ENCODE measurements at places on chromosomes 16 and 17.

DNA sequence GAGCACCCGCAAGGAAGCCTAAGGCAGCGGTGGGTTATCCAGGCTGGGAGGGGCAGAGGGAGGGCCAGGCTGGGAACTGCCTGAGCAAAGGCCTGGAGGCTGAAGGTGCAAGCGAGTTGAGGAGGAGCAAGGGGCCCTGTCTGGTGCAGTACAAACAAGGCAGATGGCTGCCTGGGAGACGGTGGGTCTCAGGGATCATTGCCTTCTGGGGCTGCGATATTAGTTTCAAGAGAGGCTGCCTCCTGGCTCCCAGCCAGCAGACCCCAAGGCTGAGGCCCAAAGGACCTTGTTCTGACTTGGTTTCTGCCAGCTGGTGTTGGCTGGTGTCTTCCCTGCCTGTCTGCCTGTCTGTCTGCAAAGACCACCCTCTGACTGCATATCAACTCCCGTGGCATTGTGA, 154.0 kb downstream of the IRF8 start:
- no peak for DNase-seq

DNA sequence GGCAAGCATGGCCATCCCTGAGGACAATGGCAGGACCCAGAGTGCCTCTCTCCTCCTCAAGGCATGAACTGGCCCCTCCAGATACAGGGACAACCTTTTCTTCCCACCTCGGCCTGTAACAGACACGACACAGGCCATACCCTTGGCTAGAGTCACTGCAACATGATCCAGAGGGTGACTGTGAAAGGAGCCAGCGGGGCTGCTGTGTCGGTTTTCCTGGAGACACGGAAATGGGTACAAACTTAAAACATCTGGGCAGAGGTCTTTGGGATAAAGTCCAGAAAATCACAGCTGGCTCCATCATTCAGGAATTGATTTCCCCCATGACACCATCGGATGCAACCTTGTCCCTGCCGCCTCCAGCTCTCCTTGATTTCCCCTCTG, 5.3 kb downstream of the CEP295NL start:
- no peak for DNase-seq

DNA sequence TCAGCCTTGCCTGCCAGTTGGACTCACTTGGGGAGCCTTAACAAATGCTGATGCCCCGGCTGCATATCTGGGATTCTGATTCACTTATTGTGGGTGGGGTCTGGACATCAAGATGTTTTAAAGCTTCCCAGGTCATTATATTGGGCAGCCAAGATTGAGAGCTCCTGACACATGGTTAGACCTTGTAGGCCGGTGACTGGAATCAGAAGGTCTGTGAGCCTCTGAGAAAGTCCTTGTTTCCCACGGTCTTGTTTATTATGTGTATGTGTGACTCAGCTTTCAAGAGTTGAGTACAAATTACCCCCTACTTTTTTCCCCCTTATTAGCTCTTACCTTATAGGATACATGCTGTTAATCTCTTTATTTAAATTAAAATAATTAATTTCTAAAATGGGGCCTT, 103.5 kb downstream of the ABCC1 start:
- no peak for DNase-seq

DNA sequence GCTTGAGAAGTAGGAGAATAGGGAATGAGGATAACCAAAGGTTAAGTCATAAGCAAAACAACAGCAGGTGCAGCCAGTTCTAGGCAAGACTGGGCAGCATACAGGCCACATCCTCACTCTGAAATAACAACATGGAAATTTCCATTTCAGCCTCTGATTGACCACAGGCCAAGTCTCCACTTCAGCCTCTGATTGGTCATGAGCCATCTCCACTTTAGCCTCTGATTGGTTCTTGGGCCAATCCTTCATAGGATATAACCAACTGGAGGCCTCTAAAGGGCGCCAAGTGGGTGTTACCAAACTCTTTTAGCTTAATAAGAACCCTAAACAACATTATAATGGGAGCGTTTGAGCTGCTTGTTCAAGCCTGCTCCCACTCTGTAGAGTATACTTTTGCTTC, 512.0 kb downstream of the NPIPA7 start:
- no peak for DNase-seq

- no peak for DNase-seq
Observed at GRCh38 chr16:28882551-28883160, 4.4 kb downstream of the ATP2A1 start.

DNA sequence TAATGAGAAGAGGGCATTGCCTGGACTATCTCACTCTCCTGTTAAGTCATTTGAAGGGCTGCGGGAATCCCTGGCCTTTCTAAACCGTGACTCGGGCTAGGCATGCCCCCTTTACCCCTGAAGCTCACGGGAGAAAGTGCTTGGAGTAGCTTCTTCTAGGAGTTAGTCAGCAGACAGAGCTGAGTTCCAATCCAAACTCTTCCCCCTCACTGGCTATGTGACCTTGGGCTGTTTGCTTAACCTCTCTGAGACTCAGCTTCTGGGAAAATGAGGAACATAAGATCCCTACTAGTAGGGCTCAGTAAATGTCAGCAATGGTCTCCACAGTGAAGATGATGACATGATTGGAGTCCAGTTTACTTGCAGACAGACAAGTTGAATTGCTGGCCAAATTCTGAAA, 5.7 kb upstream of the B9D1 start:
- no peak for DNase-seq

DNA sequence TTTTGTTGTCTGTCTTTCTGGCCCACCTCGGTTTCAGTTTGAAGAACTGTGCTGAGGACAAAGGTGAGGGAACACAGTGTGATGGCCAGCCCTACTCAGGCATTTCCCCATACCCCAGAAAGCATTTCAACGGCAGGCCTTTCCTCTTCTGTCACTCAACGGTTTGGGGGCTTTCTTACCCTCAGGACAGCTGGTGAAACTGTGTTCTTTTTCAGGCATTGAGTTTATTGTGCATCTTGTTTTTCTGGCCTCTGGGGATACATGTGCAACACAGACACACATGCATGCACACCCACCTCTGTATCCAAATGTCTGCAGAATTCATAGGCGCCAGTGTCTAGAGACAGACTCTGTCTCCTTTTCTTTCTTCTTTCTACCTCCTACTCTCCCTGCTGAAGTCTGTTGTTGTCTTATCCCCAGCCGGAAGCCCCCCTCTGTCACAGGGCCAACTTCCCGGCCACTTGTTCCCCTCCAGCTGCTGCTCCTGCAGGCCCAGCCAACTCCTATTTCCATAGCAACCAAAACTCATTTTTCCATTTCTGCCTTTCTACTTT, 17.0 kb downstream of the CHD9 start:
- no peak for DNase-seq

GRCh38 chr17:58528443-58528842, 14.0 kb upstream of the MTMR4 start:
- no peak for DNase-seq

DNA sequence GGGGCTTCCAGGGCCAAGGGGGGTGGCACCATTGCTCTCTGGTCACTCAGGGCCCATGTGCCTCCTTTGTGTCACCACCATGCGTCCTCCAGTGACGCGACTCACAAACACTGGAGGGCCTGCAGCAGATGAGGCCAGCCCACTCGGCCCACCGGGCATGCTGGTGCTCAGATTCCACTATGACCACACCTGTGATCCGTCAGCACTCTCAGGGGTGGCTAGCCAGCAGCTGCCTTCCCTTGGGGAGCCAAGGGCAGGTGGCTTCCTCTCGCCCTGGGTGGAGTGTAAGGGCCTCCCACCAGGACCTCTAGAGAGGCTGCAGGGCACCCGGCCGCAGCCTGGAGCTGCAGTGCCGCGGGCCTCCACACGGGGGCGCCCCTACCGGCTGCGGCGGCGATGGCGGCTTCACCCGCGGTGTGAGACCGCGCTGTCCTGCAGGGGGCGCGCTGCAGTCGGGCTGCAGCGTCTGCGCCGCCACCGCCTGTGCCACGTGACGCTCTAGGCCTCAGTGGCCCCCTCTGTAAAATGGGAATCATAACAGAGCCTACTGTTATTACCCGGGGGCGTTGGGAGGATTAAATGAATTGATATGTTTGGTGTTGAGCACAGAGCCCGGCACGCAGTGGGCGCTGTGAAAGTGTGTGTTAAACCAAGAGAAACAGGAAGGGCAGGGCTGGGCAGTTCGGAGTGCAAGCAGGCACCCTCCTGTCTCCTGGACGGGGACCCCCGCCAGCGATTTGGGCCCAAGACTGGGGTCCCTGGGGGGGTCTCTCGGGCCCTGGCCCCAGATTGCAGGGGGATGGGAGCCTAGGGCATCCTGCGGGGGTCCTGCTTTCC, 192.4 kb upstream of the GSE1 start:
- peak; percentile 61 for DNase-seq

DNA sequence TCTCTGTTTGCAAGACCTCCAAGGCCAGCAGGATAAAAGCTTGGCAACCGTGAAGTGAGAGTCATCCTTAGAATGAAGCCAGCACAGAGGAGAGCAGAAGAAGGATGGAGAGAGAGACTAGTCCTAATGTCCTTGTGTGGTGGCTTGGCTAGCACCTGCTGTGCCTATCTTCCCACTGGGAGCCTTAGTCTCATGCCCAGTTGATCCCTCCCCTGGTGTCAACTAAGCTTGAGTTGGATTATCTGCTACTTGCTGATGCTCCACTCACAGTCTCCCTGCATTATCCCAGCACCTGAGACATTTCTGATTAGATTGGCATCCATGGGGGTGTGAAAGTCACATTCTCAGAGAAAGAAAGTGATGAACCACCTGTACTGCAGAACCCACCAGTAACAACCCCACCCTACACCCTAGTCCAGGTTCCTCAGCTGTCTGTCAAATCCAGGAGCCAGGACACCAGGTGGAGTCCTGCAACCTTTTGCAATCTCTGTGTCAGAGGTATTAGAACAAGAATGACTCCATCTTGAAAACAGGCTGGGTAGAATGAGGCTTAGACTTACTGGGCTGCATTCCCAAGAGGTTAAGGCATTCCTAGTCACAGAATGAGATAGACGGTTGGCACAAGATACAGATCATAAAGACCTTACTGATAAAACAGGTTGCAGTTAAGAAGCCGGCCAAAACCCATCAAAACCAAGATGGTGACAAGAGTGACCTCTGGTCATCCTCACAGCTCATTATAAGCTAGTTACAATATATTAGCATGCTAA, 460.2 kb upstream of the C16orf82 start:
- no peak for DNase-seq

DNA sequence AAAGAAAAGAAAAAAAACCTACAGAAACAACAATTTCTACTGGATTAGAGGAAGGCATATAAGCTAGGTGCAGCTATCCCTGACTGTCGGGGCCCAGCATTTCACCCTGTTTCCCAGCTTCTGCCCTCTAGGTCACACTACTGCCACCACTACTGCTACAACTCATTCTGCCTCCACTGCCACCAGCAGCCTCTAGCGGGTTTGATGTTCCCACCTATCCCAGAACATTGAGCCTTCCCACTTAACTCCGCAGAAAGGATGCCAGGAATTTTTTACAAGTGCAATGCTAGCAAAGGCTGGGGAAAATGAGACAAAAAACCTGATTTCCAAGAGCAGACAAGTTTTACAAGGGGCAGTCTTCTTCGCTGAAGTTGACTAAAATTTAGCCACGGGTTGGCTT, 10.4 kb downstream of the ADCY9 start:
- DNase-seq, result no peak

DNA sequence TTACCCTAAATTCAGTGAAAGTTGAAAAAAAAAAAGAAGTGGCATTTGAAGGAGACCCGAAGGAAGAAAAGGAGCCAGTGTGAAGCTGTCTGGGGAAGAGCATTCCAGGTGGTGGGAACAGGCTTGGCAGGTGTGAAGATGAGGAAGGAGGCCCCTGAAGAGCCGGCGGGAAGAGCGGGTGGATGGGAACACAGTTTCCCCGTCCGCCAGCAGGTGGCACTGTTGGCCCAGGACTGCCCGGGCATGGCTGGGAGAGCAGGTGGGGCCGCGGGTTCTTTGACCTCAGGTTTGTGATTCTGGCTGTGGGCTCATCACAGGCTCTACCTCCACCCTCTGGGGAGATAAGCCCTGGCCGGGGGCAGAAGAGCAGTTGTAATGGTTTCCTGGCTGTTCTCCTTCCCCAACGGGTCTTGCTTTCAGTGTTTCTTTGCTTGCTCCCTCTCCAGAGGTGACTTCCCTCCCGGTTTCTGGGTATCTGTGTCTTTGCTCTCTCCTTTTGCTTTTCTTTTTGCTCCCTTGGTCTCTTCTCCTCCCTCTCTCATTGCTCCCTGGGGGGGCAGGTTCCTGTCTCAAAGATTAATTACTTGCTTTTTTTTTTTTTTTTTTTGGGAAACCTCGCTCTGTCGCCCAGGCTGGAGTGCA, 32.3 kb downstream of the RAP1GAP2 start:
- peak; percentile 72 for DNase-seq

DNA sequence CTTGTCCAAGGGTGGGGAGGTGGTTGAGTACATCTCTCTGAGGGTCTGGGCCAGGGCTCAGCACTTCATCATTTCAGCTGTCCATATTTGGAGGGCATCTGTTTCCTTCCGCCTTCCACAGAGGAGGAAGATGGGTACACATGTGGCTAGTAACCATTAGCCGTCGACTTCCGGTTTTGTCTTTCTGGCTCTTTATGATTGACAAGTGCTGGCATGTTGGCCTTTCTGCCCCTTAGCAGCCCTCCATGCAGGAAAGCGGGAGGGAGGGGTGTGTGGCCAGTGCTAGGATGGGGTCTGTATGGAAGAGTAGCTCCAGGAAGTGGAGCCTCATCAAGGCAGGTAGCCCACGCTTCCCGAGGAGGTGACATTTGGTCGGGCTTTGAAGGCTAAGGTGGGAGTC, 69.6 kb downstream of the RAI1 start:
- no peak for DNase-seq

- DNase-seq, result no peak
Observed at GRCh38 chr16:81708266-81709015, 70.7 kb upstream of the PLCG2 start.

GRCh38 chr17:37388266-37388665, 12.5 kb downstream of the C17orf78 start:
- no peak for DNase-seq

DNA sequence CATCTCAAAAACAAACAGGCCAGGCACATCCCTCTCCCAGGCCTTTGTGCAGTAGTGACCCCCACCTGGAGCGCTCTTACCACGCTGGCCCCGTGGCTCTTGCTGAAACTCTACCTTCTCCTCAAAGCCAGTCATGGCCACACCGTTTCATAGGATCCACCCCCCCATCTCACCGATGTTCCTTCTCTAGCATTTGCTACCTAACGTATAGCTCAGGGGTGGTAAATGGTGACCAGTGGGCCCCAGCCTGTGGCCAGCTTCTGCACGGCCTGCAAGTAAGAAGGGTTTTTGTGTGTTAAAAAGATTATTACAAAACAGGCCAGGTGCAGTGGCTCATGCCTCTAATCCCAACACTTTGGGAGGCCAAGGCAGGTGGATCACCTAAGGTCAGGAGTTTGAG, 43.8 kb downstream of the RMI2 start:
- no peak for DNase-seq

DNA sequence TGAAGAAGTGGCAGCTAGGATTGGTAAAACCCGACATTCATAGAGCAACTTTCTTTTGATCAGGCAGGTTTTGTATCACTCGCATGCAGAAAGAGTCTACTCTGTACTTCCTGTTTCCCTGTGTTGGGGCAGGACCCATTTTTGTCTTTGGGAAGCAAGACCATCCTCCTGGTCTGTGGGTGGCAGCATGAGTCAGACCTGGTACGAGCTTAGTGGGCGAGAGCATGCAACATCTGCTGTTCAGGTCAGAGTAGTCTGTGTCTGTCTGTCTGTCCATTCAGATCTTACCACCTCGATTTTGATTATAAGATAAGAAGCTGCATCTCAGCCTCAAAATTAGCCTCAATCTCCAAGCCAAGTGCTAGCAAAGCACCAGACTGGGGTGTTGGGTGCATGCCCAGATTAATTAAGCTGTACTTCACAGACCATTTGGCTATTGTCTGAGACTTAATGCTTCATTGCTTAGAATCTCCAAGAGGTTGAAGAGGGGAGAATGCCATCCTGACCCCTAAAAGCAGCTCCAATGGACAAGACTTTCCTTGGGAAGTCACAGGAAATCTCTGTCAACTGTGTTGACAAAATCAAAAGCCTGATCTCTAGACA, 110.9 kb downstream of the XYLT1 start:
- no peak for DNase-seq

- DNase-seq, result no peak
Observed at GRCh38 chr16:25198021-25198420, 18.7 kb upstream of the AQP8 start.
